Natural killer cell treated with Interleukin-12 subunit alpha and Interleukin-12 subunit beta and Interleukin-15 and Interleukin-18, amount 100 ng/mL, for 72 hours (primary cell): ENCODE measurements at places on chromosomes 4 and X.

- DNase-seq: no peak
These were observed 101.5 kb downstream of the AKAP4 start for GRCh38 chrX:50099331-50099730.

DNA sequence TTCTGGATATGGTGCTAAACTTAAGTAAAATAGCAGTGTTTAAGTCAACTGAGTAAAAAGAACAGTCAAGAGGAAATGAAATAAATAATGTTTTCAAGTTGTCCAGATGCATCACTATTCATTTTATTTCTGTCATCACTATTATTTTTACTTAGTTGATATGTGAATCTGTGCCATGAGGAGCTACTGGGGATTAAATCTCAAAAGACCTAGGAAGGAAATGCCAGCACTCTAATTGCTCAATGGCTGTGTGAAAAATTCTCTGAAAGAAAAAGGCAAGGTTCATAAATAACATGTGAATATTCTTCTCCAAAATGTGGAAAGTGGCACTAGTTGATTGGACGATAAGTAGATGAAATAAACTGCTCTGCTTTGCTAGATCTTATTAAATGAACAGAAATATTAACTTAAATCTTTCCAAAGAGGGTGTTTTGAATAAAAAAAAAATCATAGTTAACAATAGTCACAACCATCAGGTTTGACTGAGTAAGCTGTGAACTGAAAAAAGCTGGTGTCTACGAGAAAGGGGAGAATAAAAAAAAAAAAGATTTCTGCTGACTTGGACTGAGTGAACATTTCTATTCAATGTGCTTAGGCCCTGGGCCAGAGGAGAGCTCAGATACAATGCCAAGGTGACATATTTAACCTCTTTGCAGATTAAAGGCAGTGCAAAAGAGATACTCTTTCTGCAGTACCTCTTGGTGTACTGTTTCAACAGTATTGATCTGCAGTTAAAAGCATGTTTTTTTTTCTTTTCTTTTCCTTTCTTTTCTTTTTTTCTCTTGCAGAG is 1.6 kb downstream of the SPARCL1 start:
- DNase-seq: no peak

- DNase-seq: no peak
These were observed 146.0 kb upstream of the GPC4 start for GRCh38 chrX:133561251-133561650.

DNA sequence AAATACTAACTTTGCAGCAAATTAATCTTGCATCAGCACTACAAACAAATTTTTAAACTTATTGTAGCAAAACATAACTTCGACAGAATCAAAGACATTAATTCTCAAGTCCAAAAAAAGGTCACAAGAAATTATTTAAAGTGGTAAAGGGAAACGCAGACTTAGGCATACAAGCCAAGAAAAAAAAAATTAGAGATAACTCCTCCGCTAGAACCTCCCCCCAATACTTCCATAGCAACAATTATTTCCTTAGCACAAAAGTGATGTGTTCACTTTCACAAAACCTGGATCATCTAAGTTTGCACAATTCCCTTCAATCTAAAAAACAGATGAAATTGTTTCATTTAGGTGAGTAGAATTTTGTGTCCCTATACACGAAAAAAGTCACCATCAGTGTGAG is 1.1 kb downstream of the LRBA start:
- DNase-seq: no peak

DNA sequence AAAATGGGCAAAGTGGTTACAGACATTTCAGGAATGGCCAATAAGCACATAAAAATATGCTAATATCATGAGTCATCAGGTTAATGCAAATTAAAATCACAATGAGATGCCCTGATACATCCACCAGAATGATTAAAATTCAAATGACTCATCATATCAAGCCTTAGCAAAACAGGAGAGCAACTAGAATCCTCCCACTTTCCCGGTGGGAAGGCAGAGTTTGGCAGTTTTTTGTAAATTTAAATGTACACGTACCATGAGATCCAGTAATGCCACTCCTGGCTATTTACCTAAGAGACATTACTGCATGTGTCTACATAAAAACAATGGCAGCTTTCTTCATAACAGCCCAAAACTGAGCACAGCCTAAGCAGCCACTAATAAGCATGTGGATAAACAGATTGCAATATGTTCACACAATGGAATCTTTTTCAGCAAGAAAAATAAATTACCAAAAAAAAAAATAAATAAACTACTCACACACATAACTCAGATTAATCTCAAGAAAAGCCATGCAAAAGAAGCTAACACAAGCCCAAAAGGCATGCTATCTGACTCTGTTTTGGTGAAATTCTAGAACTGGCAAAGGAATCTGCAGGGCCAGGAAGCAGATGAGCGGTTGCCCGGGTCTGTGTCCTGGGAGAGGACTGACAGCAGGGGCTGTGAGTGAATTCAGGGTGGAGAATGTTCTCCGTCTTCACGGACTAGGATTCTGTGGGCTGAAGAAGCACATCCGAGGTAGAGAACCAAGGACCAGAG is 48.8 kb downstream of the AFAP1 start:
- no peak for DNase-seq

GRCh38 chrX:10327651-10328050 is 170.9 kb downstream of the CLCN4 start:
- no peak for DNase-seq

DNA sequence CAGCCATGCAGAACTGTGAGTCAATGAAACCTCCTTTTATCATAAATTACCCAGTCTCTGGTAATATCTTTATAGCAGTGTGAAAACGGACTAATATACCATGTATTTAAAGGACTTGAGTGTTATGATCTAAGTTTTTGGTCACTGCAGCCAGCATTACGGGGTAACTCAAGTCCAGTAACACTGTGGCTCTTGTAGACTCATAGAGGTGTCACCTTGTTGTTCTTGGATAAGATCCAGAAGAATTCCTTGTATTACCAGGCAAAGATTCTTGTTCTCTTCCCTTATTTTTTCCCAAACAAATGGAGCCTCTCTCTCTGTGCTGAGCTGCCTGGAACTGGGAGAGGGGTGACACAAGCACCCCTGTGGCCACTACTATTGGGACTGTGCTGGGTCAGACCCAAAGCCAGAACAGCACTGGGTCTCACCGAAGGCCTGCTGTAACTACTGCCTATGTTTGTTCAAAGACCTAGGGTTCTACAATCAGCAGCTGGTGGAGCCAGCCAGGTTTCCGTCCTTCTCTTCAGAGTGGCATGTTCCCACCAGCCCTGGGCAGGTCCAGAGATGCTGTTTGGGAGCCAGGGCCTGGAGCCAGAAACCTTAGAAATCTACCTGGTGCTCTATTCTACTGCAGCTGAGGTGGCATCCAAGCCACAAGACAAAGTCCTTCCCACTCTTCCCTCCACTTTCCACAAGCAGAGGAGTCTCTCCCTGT is 43.7 kb upstream of the MED14 start:
- no peak for DNase-seq

GRCh38 chr4:48546336-48546735 is 56.3 kb downstream of the ZAR1 start:
- DNase-seq: no peak

DNA sequence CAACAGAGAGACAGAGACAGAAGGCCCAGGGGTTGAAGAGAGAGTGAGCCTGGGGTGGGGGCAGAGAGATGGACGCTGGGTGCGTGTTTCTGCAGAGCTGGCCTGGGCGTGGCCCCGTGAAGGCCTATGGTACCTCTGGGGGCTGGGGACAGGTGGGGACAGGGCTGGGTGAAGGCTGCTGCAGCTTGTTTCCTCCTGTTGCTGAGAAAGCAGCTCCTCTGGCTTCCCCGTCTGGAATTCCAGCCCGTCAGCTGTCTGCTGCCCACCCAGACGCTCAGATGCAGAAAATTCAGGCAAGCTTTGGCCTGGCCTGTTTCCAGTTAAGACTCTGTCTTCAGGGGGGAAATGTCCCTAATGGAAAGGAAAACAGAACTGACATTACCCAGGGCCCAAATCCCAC is 76.8 kb upstream of the PSAPL1 start:
- no peak for DNase-seq

DNA sequence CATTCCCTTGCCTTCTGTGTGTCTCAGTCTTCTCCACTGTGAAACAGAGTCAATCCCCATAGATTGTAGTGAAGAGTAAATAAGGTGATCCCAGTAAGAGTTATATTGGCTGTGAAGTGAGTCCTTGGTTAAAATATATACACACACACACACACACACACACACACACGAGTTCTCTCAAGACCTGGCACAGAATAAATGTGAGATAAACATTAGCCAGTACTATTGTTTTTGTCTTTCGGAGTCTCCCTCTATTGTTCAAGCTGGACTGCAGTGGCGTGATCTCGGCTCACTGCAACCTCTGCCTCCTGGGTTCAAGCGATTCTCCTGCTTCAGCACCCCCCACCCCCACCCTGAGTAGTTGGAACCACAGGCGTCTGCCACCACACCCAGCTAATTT is 44.8 kb upstream of the FAM156A start:
- no peak for DNase-seq

DNA sequence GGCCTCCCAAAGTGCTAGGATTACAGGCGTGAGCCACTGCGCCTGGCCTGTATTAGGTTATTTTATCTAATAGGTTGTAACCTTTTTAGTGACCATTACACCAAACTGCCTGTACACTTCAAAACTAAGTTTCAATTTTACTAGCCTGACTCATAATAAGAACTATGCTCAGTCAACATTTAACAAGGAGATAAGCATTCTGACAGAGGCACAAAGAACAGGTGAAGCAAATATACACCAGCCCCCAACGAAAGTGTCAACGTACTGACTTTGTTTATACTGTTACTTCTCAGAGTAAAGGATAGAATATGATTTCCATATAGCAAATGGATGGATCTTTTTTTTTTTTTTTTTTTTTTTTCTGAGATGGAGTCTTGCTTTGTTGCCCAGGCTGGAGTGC is 62.8 kb downstream of the SHISA3 start:
- DNase-seq: no peak

DNA sequence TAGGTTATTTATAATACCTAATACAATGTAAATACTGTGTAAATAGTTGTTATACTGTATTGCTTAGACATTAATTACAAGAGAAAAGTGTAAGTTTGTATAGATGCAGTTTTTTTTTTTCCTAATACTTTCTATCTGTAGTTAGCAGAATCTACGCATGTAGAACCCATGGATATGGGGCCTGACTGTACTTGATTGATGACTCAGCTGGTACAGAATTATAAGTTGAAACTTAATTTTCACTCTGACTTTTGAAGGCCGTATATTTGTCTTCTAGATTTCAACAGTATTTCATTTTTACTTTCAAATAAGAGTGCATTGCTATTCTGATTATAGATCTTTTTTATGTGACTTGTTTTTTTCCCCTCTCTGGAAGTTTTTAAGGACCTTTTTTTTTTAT is 30.8 kb upstream of the NDUFC1 start:
- DNase-seq: no peak
